ENCODE measurements at places on chromosomes 5 and 9. TPM values are rescaled to one million over a fixed set of nuclear protein-coding genes. Genes with fewer than 3 reads are reported as not detected.

The MAMDC2 gene
- 38.5 TPM for total RNA-seq

DNA sequence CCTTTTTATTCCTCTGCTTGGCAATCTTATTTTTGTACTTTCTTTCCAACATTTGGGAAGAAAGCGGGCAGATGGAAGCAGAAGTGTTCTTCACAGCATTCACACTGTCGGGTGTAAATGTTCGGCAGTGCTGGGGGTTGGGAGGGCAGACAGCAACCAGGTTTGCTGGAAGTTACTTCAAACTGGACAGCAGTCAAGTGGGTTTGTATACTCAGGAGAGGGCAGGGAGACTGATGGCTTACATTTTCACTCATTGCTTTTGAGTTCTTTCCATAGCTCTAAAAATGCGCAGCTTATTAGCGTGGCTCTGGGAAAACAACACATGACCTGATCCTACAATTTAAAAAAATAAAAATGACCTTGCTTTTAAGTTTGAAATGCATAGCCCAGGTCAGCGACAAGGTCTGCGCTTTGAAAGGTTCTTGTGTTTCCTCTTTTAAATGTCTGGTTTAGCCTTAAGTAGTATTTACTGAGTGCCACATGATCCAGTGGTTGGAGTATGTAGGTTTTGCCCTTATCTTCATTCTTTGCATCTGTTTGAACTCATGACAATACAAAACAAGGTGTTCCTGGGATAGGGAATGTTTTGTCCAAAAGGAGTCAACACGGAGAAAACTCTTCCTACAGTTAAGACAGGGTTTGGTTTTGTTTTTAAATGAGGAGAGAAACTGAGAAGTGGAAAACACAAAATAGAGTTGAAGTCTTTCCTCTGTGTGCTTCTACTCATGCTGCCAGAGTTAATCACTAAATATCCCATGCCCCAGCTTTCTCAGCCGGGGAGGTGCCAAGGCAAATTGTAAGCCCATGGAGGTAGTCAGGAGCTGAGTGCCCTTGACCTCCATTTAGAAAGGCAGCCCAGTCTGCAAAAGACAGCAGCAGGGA is 132.7 kb upstream of the DMRT1 start:
- DNase-seq = no peak

DNA sequence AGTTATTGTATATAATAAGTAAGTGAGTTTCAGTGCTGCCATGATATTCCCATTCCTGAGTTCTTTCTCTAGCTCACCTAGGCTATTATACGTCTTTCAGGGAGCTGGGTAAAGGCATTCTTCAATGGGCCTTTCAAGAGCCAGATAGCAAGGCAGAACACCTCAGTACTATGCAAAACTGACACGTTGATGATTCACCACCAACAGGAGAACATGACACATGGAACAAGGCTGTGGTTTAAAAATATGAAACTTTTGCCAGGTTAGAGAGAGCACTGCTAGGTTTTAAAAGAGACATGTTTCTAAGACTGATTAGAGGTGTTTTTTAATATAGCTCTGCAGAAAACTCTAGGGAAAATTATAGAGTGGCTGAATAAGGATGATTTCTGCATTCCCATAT is 95.9 kb downstream of the UGCG start:
- no peak for DNase-seq

GRCh38 chr5:162473041-162473714 is 405.6 kb downstream of the GABRG2 start:
- DNase-seq = no peak

GRCh38 chr9:72661401-72662135 is 140.2 kb downstream of the TMC1 start:
- no peak for DNase-seq

Data from vagina (tissue), 2 donors.